CD8-positive, alpha-beta memory T cell (primary cell): ENCODE measurements at places on chromosomes 3 and 15. TPM values are rescaled to one million over a fixed set of nuclear protein-coding genes. Genes with fewer than 3 reads are reported as not detected.
A peak's percentile ranks its signal among the peaks of the same experiment; 100 is the strongest.

- peak; percentile 84 for DNase-seq
Observed at GRCh38 chr3:50272911-50273688, 4.2 kb downstream of the SEMA3B start.

DNA sequence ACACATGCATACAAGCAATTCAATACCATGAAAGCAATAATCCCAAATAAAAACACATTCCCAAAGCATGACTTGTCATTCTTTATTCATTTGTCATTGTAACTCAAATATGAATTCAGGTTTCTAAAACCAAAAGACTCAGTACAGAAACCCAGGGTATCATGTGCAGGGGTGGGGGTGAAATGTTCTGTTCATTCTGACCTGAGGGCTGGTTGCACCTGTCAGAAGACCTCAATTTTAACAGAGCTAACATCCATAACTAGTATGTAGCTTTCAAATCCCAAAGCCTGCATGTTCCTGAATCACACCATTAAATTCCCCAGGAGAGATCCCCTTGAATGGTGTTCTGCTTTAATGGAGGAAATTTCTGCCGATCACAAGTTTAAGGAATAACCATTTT is 738.7 kb downstream of the MCTP2 start:
- DNase-seq, result no peak

- no peak for DNase-seq
Observed at GRCh38 chr3:197169028-197169427, 129.4 kb downstream of the DLG1 start.

DNA sequence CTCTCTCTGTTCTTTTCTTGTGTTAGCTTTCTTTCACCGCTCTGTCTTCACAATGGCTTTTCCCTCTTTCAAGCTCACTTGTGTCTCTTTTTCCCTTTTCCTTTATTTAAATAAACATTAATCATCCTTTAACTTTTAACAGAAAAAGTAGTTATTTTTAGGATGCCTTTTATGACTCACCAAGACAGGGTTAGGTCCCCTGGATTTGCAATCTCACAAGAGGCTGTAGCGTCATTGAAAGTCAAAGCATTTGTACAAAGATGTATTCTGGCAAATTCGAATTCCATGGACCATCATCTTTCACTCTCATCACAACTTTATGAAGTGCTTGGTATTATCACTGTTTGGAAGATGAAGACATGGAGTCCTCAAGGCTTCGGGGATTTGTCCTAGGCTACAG is 34.8 kb upstream of the MCTP2 start:
- DNase-seq, result no peak

- DNase-seq, result peak; percentile 9
Observed at GRCh38 chr3:30112902-30113484, 493.4 kb upstream of the TGFBR2 start.

DNA sequence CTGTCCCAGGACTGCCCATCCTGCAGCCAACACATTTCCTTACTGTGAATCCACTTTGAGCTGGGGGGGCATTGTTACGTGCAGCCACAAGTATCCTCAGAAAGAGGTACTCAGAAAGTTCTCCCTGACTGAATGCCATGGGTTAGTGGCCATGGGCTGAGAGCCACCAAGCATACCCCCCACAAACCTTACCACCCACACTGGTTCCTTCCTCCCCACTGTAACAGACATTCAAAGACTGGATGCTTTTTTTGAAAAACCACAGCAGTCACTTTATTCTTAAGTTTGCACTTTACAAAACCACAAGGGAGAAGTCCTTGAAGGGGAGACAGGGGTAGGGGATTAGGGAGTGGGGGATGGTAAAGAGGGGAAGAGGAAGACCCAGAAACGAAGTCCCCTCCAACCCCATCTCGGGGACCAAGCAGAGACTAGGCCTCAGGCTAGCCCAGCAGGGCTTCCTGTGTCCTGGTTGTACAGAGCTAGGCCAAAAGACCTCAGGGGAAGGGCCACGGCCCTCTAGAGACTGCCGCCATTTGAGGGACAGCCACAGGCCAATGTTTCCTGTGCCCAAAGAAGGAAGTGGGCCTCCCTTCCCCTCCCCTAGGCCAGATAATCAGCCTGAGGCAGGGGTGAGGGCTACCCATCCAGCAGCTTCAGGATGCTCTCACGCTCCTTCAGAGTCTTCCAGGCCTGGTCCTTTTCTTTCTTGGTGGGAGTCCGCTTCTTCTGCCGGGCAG is 10.1 kb upstream of the CAMK1 start:
- peak; percentile 57 for DNase-seq

- no peak for DNase-seq
Observed at GRCh38 chr15:77644543-77645247, 12.0 kb upstream of the LINGO1 start.

GRCh38 chr3:48686538-48687219 is 964 bp upstream of the NCKIPSD start:
- DNase-seq, result no peak

DNA sequence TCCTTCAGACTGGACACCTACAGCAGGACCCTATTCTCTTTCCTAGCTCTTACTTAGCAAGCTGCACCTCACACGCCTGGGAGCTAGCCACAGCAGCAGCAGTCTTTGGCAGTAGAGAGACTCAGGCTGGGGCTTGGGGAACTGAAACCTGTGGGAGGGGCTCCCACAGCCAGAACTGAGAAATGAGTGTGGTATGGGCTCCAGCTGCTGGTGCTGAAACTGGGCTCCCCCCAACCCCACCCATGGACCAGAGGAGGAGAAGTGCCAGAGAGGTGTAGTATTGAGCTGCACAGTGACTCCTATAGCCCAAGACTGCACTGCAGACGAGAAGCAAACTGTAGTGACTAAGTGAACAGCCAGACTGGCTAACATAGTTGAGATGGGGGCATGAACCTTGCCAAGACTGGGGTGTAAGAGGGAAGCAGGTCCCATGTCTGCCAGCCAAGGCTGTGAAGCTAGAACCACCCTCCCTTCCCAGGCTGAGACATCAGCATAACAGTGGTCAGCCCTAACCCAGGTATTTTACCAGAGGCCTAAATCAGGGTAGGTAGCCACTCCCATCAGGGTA is 62.5 kb downstream of the MYO5A start:
- peak; percentile 7 for DNase-seq

GRCh38 chr3:99396651-99397275 is 241.6 kb upstream of the COL8A1 start:
- DNase-seq, result no peak

GRCh38 chr3:29926378-29926777 is 645.5 kb downstream of the RBMS3 start:
- DNase-seq, result no peak

DNA sequence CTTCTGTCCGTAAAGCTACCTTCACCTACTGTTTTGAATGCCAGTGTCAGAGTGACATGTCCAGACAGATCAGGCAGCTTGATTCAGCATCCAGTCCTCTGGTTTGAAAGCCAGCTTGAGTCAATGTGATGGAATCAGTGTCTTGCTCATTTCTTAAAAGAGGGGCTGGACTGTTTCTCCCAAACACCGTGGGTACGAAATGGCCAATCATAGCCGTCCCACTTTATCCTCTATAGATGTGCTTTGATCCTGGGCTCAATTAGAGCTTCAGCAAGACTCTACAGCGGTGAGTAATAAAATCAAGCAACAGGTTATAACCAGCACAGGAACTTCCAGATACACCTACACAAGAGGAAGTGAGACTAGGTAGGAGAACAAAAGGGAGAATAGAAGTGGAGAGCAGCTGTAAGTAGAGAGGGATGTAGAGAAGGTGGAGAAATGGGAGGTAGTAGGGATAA is 17.0 kb upstream of the OR5K1 start:
- DNase-seq, result no peak

GRCh38 chr3:107710851-107711250 is 188.1 kb downstream of the BBX start:
- DNase-seq, result no peak

DNA sequence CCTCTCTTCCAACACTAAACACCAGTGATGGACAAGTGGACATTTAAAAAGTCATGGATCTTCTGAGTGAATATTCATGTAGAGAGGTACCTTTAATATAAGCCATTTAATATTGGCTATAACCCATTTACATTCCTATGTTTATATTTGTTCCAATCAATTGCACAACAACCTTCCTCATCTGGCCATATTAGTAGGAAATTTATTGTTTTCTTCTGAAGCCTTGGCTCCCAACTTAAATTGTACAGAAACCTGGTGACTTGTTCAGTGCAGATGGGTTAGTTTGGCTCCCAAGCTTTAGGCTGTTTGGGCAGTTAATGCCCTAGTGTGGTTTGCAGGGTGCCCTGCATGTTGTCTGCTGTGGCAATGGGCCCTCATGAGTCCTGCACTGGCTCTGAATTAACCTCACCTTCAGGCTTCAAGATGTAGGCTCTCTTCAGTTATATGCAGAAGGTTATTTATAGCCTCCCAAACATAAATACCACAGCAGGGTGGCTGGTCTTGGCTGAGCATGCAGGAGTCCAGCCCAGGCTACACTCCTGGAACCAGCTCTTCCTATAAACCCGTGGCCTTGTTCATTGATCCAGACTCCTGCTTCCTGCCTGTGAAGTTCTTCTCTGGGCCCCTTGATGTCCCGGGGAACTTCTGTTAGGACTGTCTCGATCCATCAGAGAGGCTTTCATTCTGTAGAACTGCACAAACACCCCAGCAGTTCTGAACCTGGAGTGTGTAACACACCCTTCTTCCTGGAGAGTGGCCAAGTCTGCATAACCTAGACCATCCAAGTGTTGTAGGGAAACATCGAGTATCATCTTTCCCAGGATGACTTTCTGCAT is 57.0 kb downstream of the DUT start:
- no peak for DNase-seq

DNA sequence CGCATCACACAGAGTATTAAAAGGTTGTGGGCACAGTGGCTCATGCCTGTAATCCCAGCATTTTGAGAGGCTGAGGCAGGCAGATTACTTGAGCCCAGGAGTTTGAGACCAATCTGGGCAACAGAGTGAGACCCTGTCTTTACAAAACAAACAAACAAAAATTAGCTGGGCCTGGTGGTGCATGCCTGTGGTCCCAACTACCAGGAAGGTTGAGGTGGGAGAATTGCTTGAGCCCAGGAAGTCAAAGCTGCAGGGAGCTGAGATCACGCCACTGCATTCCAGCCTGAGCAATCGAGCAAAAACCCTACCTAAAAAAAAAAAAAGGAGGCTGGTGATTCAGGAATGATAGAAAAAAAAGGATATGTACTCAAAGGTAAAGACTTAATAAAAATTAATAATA is 28.2 kb upstream of the ST6GAL1 start:
- no peak for DNase-seq

DNA sequence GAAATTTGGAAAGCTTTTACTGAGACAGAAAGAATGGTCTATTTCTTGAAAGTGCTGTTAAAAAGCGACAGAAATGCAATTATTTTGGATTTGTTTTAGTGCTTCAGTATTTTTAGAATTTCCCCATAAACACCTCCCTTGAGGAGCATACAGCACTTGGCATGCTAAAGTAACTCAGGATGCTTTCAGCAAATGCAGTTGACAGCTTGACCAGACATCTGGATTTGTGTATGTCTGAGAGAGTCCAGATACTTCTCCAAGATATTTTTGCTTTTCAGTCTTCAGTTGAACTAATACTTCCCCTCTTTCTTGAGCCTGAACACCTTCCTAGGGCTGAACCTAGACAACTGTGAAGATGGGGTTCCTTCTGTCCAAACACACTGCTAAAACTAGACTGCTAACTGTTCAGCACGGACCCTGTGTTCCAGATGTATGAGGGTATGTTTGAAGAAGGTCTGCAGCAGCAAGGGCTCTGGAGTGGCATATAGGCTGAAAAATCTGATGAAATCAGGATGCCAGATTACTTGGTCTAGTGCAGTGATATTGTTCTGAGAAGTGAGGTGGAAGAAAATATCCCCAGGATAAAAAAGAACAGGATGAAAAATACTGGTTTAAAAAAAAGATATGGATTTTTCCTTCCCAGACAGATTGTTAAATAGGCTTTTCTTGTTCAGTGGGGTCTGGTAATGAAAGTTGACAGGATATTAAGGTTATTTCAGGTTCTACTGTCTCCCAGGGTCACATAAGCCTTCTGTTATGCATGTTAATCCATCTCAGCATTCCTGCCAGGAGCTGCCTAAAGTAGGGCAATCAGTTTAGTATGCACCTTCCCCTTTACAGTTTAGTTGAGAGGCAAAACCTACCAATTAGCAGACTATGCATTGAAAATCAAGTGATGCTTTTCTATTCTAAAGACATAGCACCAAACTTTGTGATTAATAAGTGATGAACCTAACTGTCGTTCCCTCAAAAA is 516.9 kb upstream of the TBL1XR1 start:
- DNase-seq, result no peak

DNA sequence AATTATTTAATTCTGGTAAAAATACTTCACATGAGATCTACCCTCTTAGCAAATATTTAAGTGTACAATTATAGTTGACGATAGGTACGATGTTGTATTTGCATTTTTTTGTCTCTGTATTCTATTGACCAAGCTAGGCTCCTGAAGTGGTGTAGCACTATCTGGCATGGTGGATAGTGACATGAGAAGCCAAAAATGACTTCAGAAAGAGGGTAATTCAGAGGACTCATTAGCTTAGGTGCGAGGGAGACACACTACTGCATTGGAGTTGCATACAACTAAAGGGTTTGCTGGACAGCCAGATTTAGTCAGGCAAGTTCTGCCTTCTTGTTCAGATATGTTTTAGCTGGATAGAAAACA is 50.6 kb downstream of the KBTBD8 start:
- DNase-seq, result no peak

DNA sequence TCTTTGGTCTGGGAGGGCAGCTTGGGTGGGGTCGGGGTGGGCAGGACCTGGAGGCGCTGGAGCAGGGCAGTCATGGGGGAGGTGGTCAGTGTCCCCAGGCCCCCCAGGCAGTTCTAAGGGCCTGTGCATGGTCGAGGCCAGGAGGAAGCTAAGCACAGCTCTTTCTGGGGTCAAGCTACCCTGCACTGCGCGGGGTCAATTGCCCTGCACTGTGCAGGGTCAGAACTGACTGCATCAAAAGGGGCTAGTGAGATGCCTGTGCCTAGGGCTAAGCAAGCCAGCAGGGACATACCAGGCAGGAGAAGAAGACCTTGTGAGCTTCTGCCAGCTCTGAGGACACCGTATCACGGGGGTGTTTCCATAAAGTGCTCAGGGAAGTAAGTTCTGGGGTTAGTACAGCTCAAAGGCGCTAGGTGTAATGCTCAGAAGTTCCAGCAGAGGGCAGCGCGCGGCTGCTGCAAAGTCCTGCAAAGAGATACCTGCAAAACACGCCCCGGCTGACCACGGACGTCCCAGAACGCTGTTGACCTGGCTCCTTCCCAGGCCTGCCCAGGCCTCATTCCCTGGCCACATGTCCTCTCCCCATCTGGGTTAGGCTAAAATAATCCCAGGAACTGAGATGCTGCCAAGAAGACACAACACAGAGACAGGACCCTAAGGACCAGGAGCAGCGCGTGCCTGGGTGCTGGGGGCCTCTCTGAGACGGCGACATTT is 18.8 kb upstream of the IQSEC1 start:
- peak; percentile 69 for DNase-seq

DNA sequence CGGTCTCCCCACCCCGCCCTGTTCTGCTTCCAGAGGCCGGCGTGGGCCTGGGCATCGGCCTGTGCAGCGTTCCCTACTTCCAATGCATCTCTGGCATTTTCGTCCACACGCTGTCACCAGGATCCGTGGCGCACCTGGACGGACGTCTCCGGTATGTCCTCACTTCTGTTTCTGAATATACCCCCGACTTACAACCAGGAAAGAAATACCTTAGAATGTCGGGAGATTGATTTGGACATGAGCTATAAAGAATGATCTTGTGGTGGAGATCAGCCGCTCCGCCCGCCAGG is 41.4 kb downstream of the STARD5 start:
- DNase-seq, result no peak

ECE2 gene
- not detected for total RNA-seq

SEMA3B gene
- not detected for total RNA-seq

A4GNT gene
- not detected for total RNA-seq

ALPK3 gene
- 0.18 TPM for total RNA-seq

THAP10 gene
- total RNA-seq, result 0.20 TPM
